Occipital lobe (tissue), 3 donors: ENCODE measurements at places on chromosomes 6 and 20.

GRCh38 chr6:4009486-4009885 lies 69.5 kb downstream of the FAM217A start:
- DNase-seq = no peak

- no peak for DNase-seq
These were observed 67.6 kb downstream of the MRPL14 start for GRCh38 chr6:44059359-44060346.

GRCh38 chr20:1002682-1003561 lies 811 bp upstream of the RSPO4 start:
- no peak for DNase-seq

DNA sequence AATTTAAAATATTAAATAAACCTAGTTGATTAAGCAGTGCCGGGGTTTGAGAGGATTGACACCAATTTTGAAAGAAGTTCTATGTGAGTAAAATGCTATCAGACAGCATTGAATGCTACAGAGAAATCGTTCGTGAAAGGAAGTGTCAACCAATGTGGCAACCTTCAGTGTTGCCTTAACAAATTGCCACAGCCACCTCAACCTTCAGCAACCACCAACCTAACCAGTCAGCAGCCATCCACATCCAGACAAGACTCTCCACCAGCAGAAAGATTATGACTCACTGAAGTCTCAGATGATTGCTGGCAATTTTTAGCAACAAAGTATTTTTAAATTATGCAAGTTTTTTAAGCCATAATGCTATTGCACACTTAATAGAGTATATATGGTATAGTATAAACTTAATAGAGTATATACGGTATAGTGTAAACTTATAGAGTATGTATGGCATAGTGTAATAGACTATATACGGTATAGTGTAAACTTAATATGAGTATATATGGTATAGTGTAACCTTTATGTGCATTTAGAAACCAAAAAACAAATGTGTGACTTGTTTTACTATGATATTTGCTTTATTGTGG lies 65.3 kb upstream of the ID4 start:
- no peak for DNase-seq

- DNase-seq = no peak
These were observed 1.2 kb upstream of the COL19A1 start for GRCh38 chr6:69865126-69865525.
